Fibroblast of upper back skin (primary cell): ENCODE measurements at places on chromosomes 3 and 15.

- DNase-seq, result no peak
Observed at GRCh38 chr3:100865442-100865841, 127.8 kb downstream of the ABI3BP start.

- no peak for DNase-seq
Observed at GRCh38 chr3:72914383-72914782, 26.5 kb downstream of the GXYLT2 start.

GRCh38 chr3:43213631-43214030, 72.7 kb upstream of the SNRK start:
- DNase-seq, result no peak

DNA sequence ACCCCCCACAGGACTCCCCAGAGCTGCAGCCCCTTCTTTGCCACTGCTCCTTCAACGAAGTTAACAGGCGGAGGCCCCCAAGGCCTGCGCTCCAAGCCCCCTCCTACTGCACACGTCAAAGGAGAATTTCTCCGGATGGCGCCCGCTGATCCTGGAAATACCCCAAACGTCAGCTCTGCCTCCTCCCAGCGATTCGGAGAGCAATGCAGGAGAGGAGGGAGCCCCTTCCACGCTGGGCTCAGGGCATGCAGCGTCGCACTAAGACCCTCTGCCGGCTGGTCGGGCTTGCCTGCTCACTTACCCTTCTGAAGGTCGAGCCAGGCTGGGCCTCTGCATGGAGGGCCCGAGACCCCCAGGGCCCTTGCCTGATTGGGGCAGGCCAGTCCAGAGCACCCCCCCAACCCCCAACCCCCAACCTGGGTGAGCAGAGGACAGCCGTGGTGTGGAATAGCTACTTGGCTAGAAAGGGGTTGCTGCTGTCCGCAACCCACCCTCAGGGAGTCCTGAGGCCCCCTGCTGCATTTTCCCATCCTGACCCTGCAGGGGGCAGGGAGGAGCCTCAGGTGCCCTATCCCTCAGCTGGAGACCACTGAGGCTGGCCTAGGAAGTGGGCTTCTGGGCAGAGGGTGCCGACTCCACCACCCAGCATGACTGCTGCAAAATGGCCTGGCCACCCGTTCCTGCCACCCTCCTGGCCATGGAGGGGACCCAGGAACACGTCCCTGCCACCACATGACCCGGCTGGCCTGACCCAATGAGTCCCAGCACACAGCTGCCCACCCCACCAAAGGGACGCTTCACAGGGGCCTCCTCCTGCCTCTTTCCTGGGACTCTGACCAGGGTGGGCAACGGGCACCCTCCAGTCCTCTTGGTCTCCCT, 976 bp downstream of the ATP2B2 start:
- DNase-seq, result no peak

GRCh38 chr3:124964387-124964786, 29.8 kb upstream of the MUC13 start:
- DNase-seq, result peak; percentile 62

- no peak for DNase-seq
Observed at GRCh38 chr3:172701751-172702150, 9.1 kb downstream of the NCEH1 start.

DNA sequence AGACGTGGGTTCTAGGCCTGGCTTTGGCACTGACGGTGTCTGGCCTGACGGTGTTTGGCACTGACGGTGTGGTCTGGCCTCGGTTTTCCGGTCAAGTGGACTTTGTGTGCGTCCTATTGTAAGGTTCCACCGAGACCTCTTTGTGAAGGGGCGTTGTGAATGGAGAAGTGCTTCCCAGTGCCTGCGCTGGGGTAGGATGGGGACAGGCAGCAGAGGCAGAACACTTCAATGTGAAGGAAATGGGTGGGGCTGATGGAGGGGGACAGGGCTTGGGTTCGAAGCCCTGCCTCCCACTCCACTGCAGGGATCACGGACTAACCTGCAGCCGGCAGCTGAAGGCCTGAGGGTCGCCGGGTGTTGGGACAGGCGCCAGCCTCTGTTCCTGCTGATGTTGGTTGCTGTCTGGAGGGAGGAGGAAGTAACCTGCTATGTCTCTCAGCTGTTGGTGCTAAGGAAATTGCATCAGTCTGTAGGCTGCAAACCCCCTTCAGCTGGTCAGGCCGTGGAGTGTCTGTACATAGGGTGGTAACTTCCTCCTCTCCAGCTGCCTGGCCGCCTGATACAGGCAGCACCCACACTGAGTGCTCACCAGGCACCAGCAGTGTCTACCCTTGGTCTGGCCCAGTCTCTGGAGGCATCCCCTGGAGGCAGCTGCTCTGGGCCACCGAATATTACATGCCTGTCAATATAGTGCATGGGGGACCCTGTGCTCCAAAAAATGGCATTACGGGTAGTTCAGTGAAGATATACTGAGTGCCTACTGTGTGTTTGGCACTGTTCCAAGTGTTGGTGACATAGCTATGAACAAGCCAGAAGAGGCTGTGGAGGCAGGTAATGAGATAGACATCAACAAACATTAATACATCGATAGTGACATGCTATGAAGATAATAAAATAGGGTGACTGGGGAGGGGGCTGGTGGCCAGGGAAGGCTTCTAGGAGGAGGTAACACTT, 1.1 kb downstream of the TM6SF1 start:
- DNase-seq, result peak; percentile 50

- DNase-seq, result no peak
Observed at GRCh38 chr15:65249641-65250040, 37.0 kb downstream of the PARP16 start.

GRCh38 chr15:47756872-47757271, 39.6 kb downstream of the SEMA6D start:
- DNase-seq, result peak; percentile 96

DNA sequence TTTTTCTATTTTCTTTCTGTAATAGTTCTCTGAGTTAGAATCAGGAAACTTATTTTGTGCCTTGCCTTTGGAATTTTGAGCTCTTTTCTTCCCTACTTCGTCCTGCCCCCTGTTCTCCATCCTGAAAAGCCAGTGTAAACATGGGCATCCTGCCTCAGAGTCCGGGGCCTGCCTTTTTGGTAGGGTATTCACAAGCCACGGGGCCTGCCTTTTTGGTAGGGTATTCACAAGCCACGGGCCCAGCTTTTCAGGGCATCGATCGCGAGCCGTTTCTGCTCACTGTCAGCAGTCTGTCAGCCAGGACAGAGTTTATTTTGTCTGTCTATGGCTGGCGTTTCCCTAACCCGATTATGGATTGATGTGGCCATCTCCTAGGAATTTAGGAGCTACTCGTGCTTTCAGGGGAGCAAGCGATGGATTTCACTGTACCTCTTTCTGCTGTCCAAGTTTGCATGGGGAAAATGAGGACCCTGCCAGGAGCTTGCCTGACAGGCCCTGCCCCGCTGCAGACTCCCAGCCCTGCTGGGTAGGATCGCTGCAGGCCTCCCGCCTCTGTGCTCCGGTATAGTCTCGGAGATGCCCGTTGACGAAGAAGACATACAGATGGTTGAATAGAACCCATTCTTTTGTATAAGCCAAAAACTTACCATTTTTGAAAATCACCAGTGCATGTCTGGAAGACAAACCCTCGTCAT, 12.8 kb downstream of the SYNM start:
- no peak for DNase-seq

- DNase-seq, result no peak
Observed at GRCh38 chr3:109071350-109072142, 46.4 kb downstream of the MORC1 start.

DNA sequence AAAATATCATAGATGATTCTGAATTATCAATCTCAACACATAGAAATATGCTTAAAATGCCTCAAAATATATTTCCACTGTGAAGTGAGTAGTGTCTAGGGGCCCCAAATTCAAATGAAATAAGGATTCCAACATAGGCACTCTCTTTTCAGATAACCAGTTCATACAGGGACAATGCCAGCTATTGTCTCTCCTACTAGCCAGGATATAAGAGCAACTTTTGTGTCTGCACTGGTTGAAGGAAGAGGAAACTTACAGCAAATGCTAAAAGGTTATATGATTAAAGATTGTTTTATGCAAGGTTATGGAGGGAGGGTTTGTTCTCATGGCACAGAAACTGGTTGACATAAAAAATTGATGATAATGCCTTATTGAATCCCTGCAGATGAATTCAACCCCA, 579.4 kb upstream of the ALCAM start:
- DNase-seq, result no peak

GRCh38 chr15:29452881-29453731, 183.5 kb upstream of the NSMCE3 start:
- no peak for DNase-seq

- no peak for DNase-seq
Observed at GRCh38 chr3:31692751-31693150, 160.0 kb downstream of the STT3B start.

DNA sequence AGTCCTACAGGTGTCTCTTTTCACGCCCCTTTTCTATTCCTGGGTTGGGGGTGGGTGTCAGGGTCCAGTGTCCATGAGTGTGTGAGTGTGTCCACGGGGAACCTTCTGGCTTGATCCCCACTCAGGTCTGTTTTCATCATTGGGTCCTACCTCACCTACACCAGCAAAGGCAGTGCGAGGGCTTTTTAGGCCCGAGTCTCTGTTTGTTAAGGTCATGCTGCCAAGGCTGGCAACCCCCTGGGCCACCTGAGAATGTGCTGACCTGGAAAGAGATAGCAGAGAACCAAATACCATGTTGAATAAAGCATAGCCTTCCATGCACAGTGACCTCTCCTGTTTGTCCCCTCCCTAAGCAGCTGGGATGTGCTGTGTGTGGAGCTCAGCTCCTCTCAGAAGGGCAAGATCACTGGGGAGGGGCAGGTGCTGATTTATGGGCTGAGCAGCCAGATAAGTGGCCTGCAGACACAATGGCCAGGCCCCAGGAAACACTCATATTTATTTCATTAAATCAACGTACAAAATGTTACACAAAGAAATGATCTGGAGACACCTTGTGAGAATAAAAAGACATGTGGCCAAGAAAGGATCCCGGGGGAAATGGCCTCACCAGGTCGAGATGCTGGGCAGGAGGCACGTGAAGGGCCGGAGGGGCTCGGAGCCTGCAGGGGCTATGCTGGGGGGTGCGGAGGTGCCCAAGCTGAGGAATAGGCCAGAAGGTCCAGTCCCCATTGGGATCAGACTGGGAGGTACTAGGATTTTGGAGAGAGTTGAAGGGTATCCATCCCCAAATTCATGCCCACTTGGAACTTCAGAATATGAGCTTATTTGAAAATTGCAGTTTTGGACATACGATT, 36.1 kb downstream of the RAB6B start:
- no peak for DNase-seq

- peak; percentile 25 for DNase-seq
Observed at GRCh38 chr3:124246949-124247348, 255.0 kb upstream of the ROPN1 start.
